ENCODE measurements at places on chromosomes 13 and 19.

DNA sequence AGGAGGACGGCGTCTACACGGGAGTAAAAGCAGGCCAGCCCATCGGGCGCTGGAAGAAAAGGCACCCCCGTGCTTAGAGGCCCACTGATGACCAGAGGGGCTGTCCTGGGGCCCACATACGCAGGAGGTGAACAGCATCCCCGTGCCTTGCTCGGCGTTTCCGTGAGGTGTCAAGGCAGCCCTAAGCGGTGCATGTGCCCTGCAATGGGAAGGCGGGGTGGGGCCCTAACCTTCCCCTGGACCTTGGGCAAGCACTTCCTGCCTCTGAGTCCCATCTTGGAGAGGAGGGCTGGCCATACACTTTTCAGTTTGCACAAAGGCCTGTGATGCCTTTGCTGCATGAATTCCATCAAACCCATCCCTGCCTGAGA is 47.8 kb upstream of the ATP11A start:
- no peak for DNase-seq

DNA sequence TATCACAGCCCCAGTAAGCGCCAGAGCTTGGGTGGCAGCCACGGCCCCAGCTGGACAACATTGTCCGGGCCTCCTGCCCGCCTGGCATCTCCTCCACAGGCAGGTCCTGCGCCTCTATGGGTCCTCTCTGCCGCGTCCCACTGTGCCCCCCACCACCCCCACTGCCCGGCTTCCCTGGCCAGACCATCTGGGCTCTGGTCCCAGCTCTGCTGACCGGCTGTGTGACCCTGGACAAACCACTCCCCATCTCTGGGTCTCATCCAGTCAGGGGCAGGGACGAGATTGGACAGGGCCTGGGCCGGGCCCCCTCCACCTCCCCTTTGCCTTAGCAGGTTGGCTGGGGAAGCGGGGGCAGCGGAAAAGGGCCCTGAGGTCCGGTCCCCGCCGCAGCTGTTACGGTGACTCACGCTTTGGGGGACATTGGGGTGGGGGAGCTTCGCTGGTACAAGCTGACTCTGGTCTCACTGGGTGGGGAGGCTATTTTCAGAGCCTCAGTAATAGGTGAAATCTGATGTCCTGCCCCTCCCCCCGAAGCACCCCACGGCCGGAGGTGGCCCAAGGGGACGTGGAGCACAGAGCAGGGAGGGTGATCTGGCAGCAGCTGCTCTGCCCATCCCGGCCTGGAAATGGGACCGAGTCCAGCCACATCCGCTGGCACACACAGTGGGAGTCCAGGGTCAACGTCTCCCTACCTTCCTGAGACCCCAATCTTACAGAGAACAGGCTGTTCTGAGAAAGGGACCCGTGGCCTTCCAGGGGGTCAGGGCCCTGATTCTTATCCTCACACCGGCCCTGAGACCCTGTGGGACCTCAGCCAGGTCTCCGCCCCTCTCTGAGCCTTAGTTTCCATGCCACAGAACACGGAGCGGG is 9.1 kb downstream of the NFIC start:
- DNase-seq = peak; percentile 95

DNA sequence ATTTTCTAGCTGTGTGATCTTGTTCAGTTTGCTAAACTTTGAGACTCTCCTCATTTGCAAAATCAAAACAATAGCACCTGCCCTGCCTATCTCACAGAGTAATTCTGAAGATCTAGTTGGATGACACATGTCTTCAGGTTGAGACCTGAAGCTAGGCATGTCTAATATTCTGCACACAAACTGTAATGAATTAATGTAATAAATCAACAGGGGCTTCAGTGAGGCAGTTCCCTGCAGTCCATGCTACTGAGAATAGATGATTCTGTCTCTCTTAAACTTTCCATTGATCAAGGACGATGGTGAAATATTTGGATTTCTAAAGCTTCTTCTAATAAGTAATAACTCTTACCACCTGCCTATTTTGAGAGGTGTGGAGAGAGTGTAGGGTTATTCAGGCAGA is 268.1 kb upstream of the TMTC4 start:
- DNase-seq = no peak

- no peak for DNase-seq
These were observed 79.7 kb downstream of the DCT start for GRCh38 chr13:94399812-94400211.
